HepG2 (cell line): ENCODE measurements at places on chromosomes 5 and 9. TPM values are rescaled to one million over a fixed set of nuclear protein-coding genes. Genes with fewer than 3 reads are reported as not detected.

Gene CCDC192
- total RNA-seq = not detected in 2 replicates

Gene PCDHB3
- 0.27 and 0.29 TPM in 2 replicates for total RNA-seq

- no peaks in the 10 kb centered on the region; the same call in 1 of the 2 replicates for H3K27me3 ChIP-seq
- DNase-seq = no peak
- no peak overlapping the region for H3K27ac ChIP-seq
- H3K4me1 ChIP-seq = no peaks in the 10 kb centered on the region
Observed at GRCh38 chr5:74285675-74286280, 354.8 kb downstream of the ENC1 start.

DNA sequence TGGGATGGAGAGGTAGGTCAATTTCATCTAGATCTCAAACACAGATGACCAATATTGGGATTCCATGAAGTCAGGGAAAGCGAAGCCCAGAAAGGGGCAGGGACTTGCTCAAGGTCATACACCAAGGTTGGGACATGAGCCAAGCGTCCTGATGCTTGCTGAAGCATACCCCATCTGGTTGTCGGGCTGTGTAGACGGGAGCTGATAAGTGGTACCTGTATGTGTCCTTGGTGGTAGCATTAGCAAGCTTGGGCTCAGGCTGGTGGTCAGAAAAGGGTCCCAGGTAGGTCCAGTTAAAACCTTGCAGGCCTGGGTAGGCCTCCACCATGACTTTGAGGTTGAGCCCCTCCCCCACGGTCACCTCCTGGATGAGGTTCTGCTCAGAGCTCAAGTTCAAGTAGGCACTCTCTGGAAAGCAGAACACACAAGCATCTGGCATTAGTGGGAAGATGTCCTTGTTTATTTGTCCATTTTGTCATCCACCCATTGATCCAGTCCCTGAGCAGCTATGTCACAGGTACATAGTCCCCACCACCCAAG, 13.2 kb downstream of the CSF1R start:
- peaks cover 7% of the 10 kb centered on the region for H3K27me3 ChIP-seq
- H3K4me1 ChIP-seq = peaks cover 13% of the 10 kb centered on the region
- no peak overlapping the region for H3K4me3 ChIP-seq

DNA sequence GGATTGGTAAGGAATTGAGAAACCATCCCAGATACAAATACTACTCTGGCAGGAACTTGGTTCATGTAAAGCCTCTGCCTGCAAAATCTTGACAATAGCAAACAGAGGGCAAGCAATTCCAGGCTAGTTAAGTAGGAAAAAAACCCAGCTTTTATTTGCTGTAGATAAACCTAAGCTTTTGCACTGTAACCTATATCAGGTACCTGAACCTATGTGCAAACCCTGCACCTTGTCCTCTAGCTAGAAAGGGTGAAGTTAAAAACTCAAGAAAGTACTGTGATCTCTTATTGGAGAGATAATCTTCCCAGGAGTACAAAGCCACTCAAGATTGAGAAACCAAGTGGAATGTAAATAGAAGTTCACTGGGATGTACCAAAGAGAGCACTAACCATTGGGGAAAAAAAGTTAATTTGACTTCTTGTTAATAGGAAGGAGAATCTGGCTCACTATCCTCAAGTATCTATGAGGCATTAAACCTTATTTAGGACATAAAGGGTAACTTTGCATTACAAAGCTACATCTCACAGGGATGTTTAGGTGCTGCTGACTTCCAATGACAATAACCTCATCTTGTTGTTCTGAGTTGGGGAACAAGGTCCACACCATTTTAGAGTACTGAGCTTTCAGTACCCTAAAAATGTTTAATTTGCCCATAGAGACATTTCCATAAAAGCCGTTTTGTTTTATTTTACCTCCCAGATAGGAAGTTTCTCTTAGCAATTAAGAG, 73.8 kb upstream of the PCA3 start:
- H3K4me3 ChIP-seq = no peak overlapping the region
- DNase-seq = no peak
- no peak overlapping the region for H3K27ac ChIP-seq
- peaks cover 31% of the 10 kb centered on the region for H3K4me1 ChIP-seq
- H3K36me3 ChIP-seq = no peaks in the 10 kb centered on the region
- H3K27me3 ChIP-seq = no peaks in the 10 kb centered on the region

GRCh38 chr5:751496-751895, 33.0 kb downstream of the ZDHHC11B start:
- H3K4me1 ChIP-seq = peaks cover 6% of the 10 kb centered on the region
- H3K27me3 ChIP-seq = peaks cover 13% of the 10 kb centered on the region; the same call in 1 of the 3 replicates
- H3K4me3 ChIP-seq = no peak overlapping the region
- DNase-seq = no peak
- H3K27ac ChIP-seq = no peak overlapping the region
- H3K36me3 ChIP-seq = no peaks in the 10 kb centered on the region

DNA sequence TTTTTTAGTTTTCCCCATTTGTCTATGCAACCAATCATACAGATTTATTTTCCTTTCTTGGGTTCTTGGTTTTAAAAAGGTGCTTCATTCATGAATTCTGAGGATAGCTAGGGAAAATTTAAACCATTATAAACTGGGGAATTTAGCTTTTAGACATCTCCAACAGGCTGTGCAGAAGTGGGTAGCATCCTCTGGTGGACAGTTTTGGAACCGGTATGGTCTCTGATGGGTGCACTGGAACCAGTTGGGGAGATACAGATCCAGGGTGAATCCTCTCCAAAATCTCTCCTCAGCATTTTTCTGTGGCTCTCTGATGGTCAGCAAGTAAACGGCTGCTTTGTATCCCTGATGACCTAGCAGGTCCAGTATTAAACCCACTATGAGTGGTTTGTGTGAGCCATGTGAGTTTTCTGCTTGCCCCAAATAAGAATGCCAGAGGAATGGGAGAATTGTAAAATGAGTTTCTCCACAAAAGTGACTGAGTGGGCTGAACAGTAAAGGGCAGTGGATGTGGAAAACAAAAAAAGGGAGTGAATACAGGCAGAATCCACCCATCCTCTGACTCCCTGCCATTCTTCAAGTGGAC, 9.1 kb upstream of the DNAJC25 start:
- peak; percentile 47 for DNase-seq
- H3K4me1 ChIP-seq = peaks cover 5% of the 10 kb centered on the region
- H3K27ac ChIP-seq = no peak overlapping the region
- no peaks in the 10 kb centered on the region for H3K36me3 ChIP-seq
- H3K4me3 ChIP-seq = no peak overlapping the region
